Activated CD4-positive, alpha-beta T cell treated with anti-CD3 and anti-CD28 coated beads, Interleukin-2, amount 50 U/mL, for 1 hour (primary cell): ENCODE measurements at places on chromosomes 16 and 17.

- no peak for DNase-seq
These were observed 3.6 kb upstream of the ZCCHC14 start for GRCh38 chr16:87496447-87496801.

GRCh38 chr16:72094266-72094610, 591 bp downstream of the DHX38 start:
- DNase-seq, result no peak

DNA sequence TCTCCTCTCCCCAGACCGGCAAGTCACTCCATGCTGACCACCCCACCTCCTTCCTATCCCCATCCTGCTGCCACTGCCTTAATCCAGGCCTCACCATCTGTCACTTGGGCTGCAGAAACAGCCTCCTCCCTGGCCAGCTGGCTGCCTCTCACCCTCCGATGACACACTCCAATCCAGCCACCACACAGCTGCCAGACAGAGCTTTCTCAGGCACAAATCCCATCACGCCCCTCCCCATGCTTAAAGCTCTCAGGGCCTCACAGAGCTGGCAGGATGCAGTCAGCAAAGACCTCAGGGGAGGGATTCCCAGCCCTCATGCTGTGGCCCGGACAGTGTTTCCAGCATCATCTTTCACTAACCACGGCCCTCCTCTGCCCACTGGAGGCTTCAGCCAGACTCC, 13.7 kb downstream of the CAMKK1 start:
- no peak for DNase-seq

- DNase-seq, result no peak
These were observed 287.7 kb downstream of the FOXL1 start for GRCh38 chr16:86865851-86866662.

DNA sequence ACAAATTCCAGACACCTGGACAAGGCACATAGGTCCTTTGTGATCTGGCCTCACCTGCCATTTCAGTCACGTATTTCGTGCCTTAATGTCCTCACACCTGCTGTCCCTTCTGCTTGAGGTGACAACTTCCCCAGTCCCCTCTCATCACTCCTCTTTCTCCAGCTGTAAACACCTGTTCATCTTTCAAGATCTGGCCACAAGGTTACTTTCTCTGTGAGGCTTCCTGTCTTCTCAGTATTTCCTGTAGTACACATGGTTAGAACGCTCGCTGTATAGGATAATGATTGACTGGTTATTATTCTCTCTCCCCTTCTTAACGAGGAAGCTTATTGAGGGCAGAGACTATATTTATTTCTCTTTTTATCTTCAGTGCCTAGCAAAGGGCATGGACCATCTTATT, 74.5 kb upstream of the PMFBP1 start:
- DNase-seq, result no peak

GRCh38 chr17:34117811-34118210, 137.3 kb upstream of the CCL2 start:
- no peak for DNase-seq

GRCh38 chr17:65155622-65156021, 18.5 kb downstream of the RGS9 start:
- DNase-seq, result no peak

- no peak for DNase-seq
These were observed 2290.8 kb downstream of the TP53TG3F start for GRCh38 chr16:35750157-35750689.

DNA sequence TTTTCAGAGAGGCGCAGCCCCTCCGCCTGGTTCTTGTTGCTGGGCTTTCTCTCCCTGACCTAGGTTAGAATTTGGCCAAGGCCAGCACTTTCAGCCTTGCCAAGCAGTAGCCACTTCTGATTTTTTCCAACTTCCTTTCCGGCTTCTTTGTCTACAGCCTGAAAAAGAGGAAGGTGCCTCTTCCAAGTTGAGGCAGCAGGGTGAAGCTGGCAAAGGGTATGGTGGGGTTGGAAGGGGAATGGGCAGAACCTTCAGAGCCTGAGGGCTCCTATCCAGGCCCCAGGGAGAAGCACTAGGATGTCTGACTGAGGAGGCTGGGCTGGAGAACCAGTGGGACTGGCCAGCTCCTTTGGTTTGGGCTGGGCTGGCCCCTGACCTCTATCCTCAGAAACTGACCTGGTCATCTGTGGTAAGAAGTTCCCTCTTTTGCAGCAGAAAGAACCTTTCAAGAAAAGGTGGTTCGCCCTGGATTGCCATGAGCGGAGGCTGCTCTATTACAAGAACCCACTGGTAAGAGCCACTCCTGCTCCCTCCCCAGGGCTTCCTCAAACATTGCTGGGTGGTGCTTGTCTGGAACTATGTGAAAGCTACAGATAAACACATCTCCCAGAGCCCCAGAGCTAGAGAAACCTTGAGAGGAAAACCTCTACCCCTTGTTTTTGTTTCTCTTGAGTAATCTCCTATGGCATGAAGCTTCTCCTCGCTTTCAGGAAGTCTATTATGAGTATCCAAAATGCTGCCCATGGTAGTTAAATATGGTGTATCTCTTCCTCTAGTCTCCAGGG, 16.6 kb upstream of the RNF135 start:
- no peak for DNase-seq

DNA sequence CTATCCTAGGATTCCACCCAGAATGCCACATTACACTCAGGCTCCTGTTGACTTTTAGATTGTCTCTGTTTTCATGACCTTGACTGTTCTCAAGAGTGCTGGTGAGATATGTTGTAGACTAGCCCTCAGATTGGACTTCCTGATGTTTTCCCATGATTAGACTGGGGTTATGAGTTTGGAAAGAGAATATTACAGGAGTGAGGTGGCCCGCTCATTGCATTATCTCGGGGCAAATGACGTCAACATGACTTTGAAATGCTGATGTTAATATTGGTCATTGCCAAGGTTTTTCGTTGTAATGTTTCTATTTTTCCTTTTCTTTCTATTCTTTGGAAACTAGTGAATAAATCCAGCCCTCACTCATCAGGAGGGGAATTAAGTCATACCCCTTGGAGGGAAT, 355.7 kb upstream of the MON1B start:
- DNase-seq, result no peak

DNA sequence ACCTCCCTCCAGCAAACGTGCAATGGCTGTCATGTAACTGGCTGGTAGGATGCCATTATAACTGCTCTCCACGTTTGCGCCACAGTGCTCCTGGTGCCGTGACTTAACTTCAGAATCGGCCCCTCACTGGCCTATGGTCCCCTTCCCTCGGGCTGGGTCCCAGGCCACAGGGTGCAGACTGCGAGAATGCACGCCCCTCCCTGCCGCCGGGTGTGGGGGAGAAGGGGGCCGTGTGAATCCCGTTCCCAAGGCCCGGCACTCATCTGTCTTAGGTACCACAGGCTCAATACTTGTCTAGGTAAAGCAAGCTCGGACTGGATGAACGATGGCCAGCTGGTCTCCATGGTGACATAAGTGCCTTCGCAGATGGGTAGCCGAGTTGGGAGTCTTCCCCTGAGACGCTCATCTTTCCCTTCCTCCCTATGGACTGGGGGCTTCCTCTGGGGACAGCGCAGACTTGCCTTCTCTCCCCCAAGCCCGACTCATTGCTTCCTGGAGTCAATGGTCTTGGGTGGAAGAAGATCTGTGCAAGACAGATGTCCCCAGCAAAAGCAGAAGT, 37.8 kb downstream of the TIMM22 start:
- no peak for DNase-seq

- no peak for DNase-seq
These were observed 6.2 kb downstream of the LDAF1 start for GRCh38 chr16:21164521-21165168.

DNA sequence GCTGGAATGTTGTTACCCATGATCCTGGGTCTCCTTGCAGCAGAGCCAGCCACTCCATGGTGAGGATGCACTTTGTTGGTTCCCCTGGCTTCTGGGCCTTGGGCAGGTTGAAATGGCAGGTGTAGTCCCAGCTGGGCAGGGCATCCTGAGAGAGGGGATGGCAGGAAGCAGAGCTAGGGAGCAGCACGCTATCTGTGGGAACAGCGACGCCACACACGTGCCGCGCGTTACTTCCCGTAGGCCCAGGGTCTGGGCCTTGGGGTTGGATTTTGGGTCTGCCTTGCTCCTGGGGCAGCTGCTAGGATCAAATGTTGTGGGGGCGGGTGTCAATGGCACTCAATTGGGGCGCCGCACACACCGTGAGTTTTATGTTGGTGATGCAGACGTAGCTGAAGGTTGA, 368.0 kb downstream of the CPPED1 start:
- DNase-seq, result no peak

DNA sequence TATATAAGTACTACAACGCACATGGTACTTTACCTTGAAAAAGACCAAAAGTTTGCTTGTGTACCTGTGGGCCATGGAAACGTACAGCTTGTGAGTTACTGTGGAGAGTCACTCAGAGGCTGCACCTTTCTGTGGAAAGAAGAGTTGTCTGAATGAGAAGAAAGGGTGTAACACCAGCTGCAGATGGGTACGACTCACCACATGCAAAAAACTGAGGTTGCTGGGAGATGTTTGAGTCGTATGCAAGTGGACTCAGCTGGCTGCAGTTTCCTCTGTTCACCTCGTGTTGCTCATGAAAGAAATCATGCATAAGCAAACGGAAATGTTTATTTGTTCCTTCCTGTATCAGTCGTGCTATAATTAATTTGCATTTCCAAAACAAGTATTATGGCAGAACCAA, 22.4 kb upstream of the DYNLRB2 start:
- peak; percentile 7 for DNase-seq

DNA sequence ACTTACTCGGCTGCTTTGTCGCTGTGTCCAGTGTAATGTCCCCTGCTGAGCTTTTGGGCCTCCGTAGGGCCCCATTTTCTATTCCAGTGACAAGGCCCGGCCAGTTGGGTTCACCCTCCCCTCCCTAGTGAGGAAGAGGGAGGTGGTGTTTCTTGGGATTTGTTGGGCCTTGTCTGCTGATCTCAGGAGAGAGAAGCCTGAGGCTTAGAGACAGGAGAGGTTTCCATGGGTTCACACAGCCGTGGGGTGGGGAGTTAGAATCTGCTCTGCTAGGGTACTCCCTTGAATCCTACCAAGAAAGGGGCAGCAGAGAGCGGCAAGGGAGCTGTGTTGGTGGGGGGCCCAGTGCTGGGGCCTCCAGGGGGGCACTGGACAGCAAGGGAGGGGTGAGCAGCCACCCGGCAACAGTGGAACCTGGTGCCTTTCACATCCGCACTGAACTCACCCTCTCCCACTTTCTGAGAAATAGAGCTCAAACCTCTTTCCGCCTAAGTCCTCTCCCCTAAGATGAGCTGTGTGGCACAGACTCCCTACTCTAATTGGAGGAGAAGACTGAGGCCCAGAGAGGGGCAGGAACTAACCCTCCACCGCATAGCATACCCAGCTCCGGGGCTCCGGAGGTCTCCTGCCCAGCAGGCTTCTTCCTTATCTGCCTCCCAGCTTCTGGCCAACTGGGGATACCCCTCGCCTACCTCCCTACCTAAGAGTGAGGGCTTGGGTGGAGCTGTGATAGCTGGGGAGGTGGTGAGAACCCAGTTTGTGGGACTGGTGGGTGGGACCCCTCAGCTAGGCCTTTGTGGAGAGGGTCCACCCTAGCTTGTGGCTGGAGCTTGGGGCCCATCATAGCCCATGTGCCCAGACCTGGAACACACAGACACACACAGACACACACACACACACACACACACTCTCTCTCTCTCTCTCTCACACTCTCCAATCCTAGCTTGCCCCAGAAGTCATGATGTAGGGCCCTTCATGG, 6.8 kb downstream of the TBKBP1 start:
- DNase-seq, result no peak

DNA sequence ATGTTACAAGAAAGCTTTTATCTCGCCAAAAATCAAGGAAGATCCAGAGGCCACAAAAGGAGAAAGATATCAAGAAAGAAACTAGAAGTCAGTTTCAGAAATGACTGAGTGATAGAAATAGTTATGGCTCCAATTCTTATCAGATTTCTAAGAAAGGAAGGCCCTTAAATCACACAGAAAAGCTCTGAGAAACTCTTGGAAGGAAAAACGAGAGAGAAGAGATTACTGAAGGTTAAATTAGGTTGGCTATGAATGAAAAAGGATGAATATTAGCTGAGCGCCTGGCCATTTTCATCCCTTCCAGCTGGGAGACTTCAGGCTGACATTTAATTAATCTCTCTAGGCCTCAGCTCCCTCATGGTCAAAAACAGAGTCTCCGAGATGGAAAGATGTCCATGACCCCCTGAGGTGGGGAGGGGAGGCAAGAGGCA, 72.3 kb downstream of the CYTH1 start:
- DNase-seq, result no peak

DNA sequence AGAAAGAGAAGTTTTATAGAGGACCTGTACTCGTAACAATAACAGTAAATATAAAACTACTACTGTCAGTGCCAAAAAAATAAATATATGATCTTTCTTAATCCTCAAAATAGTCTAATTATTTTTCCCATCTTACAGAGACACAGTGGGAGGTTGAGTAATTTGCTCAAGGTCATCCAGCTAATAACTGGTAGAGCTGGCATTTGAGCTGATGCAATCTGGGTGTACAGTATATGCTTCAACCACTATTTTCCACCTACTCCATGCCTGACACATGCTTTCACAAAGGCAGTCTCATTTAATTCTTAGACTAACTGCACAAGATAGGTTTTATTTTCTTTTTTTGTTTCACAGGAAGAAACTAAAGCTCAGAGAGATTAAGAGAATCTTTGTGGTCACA, 33.6 kb downstream of the PIGL start:
- DNase-seq, result no peak

GRCh38 chr16:56428091-56428490, 2.7 kb upstream of the AMFR start:
- no peak for DNase-seq

GRCh38 chr17:57876866-57877237, 27.0 kb upstream of the MRPS23 start:
- no peak for DNase-seq

DNA sequence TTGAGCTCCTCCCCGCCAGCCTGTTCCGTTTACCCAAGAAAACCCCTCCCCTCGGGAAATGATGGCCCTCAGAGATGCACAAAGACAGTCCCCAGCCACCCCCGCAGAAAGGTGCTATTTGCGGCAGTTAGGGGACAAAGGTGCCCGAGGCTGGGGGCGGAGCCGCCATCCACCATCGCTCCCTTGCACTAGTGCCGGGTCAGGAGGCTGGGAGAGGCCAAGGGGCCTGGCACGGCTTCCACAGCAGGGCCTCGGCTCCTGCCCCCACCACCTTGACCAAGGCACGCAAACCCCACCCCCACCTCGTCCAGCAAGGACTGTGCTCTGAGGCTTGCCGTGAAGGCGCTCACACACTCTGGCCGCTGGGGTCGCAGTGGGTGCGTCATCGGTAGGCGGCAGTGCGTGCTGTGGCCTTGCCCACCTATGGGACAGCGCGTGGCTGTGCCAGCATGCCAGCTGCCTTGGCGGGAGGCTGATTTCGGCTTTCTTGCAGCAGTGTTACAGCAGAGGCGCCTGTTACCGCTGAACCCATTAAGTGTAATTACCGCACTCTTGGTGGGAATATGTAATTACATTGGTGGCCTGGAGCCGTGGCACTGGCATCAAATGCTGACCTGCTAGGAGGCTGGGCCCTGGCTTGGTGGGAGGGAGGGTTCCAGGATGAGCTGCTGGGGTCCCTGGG, 31.8 kb downstream of the TPSG1 start:
- DNase-seq, result no peak

DNA sequence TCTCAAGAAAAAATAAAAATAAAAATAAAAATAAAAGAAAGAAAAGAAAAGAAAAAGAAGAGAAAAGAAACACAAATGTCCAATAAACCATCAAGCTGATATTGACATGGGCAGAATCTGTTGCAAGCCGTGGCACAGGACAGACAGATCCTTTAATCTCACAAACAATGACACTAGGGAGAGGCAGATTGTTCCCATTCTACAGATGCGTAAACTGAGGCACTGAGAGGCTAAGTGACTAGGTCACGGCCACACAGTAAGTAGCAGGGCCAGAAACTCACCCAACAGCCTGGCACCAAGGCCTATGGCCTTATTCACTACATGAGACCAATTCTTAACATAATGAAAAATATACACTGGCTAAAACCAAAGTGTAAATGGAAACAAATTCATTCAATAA, 28.3 kb upstream of the ZFP90 start:
- no peak for DNase-seq
